ENCODE measurements at places on chromosomes 5 and 9.

- DNase-seq: no peak
These were observed 13.7 kb downstream of the DOLPP1 start for GRCh38 chr9:129094387-129095169.

DNA sequence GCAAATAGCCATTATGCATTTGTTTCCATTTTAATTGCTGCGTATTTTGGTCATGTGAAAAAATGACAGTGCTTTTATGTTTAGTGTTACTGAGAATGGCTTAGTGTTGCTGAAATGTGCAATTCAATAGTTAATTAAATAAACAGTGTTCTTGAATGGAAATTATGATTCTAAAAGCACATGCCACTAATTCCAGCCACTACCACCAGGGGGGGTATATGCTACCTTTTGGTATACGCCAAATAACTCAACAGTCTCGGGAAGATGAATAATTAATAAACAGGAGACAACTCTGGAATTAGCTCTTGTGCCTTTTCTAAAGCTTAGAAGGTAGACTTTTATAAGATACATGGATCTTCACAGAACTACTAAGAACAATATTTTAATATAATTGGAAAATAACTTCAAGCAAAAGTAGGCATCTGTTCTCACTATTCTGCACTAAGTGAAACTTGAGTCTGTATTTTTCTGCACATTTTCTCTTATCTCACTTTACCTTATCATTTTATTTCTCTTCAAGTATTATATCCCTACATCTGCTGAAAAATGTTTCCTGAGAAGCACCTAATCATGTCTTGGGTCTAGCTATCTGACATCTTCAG, 83.5 kb upstream of the MINAR2 start:
- no peak for DNase-seq

DNA sequence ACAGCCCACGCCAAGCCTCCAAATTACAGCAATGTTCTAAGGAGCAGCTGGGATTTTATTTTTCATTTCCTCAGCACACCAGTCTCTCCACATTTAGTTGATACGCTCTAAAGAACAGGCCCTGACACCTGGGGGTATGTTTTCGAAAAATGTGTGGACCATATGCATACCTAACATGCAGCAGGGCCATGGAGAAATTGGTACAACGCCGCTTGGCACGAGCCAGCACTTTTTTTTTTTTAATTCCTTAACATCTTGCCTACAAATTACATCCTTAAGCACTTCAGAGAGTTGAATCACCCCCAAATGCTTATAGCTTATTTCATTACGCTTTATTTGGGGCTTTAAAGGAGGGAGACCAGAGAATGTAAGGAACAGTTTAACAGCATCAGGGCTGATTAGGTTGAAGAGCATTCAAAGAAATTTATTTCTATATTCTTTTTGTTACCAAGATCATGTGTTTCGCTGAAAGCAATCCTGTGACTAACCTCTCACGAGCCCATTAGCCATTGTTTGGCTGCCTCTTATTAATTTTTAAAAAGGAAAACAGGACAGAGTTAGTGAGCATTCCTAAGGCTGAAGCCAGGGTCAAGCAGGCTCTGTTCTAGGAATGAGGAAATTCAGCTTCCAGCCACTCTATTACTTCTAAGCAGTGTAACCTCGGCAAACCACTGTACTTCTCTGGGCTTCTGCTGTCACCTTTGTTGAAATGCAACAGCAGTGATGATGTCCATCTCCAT, 173.8 kb downstream of the ACTL7B start:
- DNase-seq: no peak

- no peak for DNase-seq
These were observed 527 bp upstream of the SREK1 start for GRCh38 chr5:66143473-66144073.

DNA sequence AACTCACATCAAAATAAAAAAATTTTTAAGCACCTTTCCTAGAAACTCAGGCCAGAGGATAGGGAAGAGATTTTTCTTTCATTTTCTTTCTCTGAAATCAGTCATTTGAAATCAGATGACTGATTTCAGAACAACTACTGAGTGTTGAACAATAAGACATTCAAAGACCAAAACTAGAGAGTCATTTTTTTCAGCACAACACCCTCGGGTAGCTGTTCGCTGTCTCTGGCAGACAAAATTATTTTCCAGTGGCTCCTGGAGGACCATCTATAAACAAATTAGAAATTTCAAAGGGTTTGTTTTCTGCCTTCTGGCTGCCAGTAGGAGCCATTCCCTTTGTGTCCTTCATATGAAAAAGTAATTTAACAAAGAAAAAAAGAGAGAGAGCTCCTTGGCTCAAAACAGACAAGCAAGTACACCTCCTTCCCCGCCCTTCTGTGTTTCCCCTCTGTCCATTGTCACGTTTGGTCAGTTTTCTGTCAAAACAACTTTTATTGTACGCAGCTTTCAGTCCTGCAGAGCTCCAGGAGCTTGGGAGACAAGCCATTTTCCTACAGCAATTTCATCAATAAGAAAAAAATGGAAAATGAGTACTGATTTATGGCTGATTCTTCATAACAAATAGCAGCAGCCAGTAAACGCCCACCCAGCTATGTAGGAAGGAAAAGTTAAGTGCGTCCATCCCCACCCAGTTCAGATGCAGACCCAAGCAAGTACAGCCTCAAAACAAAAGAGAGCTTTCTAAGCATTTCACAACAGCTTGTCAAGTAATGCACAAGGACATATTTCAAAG, 405.2 kb downstream of the ZNF608 start:
- DNase-seq: no peak

DNA sequence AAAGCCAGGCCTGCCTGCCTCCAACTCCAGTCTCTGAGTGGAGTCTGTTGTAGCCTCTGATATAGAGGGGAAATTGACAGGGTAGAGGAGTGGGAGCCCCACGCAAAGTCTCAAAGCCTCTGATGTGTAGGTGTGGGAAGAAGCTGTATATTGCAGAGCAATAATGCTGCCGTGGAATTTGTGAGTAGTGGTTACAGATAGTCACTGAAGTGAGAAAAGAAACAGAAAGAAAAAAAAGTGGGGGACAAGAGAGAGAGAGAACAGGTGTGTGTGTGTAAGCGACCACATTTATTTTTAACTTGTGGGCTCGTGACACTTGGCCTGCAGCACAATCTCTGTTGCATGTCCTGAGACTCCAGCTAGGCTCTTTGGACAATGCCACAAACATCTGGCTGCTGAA, 227.8 kb downstream of the NSG2 start:
- no peak for DNase-seq
